Activated CD4-positive, alpha-beta T cell treated with anti-CD3 and anti-CD28 coated beads, Interleukin-10, Interleukin-2, amounts not matched to agents 100 ng/mL and 50 ng/mL, durations not matched to agents 16 hours and 8 hours (primary cell): ENCODE measurements at places on chromosomes 16 and 17.

GRCh38 chr17:14228903-14229302 lies 7.8 kb downstream of the CDRT15 start:
- no peak for DNase-seq

GRCh38 chr17:61167075-61167474 lies 232.6 kb upstream of the TBX2 start:
- DNase-seq: no peak

DNA sequence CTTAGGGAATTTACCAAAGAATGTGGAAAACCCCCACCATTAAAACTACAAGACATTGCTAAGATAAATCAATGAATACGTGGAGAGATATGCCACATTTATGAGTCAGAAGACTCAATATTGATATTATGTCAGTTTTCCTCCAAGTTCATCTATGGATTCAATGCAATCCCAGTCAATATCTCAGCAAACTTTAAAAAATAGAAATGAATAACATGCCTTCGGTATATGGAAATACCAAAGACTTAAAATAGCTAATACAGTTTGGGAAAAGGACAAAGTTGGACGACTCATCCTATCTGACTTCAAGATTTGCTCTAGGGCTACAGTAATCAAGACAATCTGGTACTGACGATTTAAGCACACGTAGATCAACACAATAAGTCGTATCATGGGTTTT lies 31.2 kb downstream of the PIK3R5 start:
- no peak for DNase-seq

- DNase-seq: no peak
Measured at GRCh38 chr17:79454826-79455225, 156.0 kb downstream of the RBFOX3 start.

DNA sequence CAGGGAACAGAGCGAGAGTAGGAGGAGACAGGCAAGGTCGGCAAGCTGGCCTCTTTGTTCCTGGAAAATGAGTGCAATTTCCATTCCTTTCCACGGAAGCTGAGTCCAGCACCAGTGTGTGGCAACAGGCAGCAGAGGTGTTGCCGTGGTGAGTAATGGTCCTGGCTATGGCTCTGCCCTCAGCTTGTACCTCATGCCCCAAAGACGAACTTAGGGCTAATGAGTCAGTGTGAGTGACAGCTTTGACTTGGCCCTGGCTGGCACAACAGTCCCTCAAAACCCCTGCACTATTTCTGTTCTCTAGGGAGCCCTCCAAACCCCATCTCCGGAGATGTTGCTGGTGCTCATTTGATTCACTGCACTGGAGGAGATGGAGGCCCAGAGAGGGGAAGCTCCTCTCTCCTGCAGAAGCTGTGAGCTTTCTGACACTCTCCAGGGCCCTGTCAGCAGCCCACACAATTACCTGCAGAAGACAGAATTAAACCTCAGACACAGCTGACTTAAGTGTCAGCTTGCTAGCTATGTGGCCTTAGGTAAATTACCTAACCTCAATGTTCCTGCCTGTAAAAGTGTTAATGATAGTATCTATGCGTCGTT lies 129.9 kb downstream of the TMEM132E start:
- no peak for DNase-seq

DNA sequence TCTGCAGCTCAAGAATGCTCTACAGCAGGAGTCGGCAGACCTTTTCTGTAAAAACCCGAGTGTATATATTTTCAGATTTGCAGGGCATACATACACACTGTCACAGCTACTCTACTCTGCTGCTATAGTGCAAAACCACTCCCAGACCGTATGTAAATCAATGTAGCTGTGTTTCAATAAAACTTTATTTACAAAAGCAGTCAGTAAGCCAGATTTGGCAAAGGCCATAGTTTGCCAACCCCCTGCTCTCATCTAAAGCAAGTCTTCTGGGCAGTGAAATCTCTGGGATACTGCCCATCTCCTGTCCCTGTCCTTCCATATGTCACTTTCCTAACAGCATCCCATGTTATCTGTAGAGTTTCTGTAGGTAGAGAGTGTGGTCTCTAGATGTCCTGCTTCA lies 57.2 kb upstream of the GSG1L start:
- DNase-seq: no peak

DNA sequence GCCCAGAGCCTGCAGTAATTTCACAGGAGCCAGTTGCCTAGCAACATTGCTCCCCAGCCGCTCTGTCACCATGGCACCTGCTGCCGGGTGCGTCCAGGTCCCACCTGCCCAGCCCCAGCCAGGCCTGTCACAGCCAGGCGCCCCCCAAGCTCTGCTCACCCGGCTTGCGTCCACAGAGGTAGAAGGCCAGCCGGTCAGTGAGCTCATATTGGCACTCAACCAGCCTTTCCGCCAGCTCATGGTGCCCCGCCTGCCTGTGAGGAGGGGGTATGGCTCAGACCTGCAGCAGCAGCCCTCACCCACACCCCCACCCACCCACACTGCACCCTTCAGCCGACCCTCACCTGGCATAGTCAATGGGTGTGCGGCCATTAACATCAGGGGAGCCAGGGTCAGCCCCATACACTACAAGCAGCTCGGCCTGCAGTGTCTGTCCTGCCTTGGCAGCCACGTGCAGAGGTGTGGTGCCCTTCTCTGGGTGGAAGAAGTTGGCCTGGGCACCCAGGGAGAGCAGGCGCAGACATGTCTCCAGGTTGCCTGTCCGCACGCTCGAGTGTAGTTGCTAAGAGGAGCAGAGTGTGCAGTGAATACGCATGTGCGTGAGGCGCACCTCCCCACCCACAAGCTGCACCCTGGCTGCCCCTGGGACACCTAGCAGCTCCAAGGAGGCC lies 7.7 kb downstream of the GIT1 start:
- no peak for DNase-seq

- DNase-seq: no peak
Measured at GRCh38 chr17:4179071-4179470, 36.1 kb downstream of the CYB5D2 start.

DNA sequence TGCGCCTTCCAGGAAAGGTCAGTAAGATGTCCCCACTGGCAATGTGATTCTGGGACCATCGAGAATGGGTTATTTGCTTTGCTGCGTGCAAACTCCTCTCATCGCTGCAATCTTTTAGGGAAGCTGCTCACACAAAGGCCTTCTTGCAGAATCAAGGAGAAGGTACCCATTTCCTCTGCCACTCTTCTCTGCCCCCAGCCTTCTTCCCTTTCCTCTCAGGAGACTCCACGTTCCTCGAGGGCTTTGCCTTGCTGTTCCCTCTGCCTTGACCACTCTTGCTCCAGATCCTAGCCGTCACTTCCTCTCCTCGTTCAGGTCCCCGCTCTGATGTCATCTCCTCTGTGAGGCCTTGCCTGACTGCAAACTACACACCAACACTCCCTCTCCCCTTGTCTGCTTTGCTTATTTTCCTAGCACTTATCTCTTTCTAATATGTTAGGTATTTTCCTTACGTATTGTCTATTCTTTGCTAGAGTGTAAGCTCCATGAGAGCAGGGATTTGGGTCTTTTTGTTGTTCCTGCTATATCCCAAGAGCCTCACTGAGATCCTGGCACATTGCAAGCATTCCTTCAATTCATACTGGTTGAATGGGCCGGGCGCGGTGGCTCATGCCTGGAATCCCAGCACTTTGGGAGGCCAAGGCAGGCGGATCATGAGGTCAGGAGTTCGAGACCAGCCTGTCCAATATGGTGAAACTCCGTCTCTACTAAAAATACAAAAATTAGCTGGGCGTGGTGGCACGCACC lies 5.3 kb upstream of the CRK start:
- DNase-seq: no peak

- no peak for DNase-seq
Measured at GRCh38 chr16:5709889-5710288, 612.3 kb upstream of the EEF2KMT start.

GRCh38 chr16:25143928-25144327 lies 32.4 kb downstream of the LCMT1 start:
- DNase-seq: no peak

- no peak for DNase-seq
Measured at GRCh38 chr16:4097826-4098240, 18.4 kb downstream of the ADCY9 start.

DNA sequence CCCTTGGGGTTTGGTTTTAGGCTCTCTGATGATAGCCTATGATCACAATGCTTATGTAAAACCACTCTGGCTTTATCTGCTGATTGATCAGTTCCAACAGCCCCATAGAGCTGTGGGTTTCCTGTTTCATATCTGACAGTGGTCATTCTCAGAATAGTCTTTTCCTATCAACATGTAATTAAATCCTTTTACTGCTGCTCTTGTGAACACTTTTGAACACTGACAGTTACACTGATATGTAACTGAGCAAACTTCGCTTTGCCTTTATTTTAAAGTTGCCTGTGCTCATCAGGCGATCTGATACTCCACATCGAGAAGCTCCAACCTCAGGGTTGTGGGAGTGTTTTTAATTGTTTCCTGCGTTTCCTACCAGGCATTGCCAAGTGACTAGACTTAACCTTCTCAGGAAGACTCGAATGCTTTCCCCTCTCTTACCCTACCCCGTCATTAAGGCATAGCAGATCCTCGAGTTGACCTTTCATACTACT lies 17.3 kb upstream of the CLEC18B start:
- DNase-seq: peak; percentile 74

DNA sequence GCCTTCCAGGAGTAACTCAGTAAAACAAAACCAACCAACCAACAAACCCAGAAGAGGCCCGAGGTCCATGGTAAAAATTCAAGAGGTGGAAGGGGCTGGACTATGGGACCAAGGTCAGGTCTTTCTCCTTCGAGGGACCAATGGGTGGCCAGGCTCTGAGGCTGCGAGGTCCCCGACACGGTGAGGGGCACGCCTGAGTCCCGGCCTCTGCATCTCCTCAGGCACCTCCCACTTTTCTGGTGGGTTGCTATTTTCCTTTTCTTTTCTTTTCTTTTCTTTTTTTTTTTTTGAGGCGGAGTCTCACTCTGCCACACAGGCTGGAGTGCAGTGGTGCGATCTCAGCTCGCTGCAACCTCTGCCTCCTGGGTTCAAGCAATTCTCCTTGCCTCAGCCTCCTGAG lies 18.0 kb downstream of the CD7 start:
- no peak for DNase-seq

DNA sequence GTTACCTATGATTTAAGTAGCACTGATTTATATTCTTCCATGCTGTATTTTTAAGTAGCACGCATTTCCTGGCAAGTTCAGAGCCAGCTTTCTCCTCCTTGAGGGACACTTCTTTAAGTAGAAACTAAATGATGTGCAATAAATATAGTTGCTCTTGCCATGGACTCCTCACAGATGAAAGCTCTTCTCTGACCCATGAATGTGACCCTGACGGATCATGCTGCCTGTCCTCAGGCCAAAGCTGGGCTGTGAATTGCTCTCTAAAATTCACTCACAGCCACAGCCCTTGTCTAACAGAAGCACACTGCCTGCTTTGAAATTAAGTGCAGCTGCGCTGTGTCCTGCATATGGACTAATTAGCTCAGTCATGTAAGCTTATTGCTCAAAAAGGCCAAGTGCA lies 438.8 kb downstream of the PMP22 start:
- DNase-seq: no peak

DNA sequence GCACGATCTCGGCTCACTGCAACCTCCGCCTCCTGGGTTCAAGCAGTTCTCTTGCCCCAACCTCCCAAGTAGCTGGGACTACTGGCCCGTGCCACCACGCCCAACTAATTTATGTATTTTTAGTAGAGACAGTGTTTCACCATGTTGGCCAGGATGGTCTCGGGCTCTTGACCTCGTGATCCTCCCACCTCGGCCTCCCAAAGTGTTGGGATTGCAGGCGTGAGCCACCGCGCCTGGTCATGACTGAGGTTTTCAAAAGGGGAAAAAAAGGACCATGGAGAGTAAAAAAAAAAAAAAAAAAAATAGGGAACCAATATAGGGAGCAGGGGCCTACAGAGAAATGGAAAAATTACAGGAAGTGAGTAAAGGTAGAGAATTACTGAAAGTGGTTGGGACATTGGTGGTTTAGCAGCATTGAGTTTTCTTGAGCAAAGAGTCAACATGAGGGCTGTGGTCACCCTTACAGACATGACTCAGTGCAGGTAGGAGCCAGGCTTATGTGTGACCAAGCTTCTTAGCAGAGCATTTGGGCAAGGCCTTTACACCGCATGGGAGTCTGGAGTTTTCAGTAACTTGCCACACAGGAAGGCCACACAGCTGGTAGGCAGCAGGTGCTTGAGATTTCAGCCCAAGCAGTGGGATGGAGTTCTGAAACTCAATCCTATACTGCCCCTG lies 447.3 kb downstream of the HS3ST3B1 start:
- peak; percentile 52 for DNase-seq

DNA sequence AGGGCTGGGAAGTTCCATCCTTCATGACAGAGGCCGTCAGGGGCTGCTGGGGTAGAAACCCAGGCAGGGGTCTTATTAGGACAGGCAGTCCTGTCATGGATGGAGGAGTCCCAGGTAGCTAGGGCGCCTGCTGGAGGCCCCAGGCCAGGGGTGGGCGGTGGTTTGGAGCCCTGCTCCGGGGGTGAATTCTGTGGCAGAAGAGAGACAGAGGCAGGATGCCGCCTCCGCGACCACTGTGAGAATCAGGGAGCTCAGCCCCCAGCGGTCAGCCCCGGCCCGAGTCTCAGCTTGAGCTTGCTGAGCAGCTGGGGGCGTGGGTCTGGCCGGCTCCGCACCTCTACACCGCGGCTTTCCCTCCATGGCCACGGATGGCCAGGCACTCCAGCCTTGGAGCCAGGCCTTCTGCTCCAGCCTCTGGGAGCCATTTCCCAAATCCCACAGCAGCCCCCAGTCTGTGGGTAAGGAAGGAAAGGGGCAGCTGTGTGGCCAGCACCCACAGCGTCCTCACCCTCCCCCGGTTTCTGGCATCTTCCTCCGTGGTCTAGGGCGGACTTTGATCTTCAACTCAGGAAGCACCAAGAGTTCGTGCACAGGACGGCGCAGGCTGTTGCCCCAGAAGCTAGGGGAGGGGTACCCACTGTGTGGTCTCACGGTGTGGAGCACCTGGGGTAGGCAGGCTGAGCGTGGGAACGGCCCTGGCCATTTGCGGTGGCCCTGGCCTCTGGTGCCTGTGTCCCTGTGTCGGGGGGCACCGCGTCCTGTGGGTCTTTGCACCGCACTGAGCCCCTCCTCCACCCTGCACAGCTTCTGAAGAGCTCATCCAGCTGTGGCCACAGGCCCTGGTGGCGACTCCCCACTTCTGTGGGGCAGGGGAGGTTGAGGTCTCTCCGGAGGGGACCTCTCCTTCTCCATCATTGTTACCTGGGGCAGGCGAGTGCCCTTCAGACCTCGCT lies 14.1 kb downstream of the CD7 start:
- no peak for DNase-seq

DNA sequence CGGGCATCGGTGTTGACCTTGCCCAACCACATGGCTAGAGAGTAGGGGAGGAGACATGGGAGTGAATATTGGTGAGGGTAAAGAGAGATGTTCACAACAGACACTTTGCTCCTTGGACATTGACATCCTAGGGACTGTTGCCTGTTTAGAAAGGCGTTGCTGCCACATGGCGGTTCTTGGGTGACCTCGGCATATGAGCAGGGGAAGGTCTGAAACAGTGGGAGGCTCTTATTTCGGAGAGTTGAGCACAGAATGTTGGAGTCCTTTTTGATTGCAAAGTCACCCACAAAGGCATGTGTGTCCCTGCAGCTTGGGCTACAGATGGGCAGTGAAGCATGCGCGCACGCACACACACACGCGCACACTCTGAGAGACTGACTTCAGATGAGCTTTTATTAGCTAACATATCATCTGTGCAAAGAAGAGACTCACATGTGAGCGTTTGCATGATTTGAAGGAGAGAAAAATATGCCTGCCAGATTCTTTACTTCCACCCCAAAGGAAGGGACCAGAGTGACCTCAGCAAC lies 104.4 kb downstream of the SHISA9 start:
- DNase-seq: no peak

GRCh38 chr17:81667754-81668153 lies 1.2 kb downstream of the CCDC137 start:
- DNase-seq: no peak

GRCh38 chr17:28405632-28406472 lies at the start of gene SLC46A1:
TSS of gene SLC46A1 (minus strand) at chr17:28406212. CDS start at chr17:28406114, 98 bp downstream.
- DNase-seq: peak; percentile 62

- DNase-seq: no peak
Measured at GRCh38 chr16:80084163-80084562, 456.6 kb upstream of the DYNLRB2 start.
